ENCODE measurements at places on chromosomes 7 and 10.

GRCh38 chr10:26741368-26741767 is 43.9 kb downstream of the PDSS1 start:
- no peak for DNase-seq

GRCh38 chr7:149471289-149471953 is 10.6 kb upstream of the ZNF777 start:
- no peak for DNase-seq

DNA sequence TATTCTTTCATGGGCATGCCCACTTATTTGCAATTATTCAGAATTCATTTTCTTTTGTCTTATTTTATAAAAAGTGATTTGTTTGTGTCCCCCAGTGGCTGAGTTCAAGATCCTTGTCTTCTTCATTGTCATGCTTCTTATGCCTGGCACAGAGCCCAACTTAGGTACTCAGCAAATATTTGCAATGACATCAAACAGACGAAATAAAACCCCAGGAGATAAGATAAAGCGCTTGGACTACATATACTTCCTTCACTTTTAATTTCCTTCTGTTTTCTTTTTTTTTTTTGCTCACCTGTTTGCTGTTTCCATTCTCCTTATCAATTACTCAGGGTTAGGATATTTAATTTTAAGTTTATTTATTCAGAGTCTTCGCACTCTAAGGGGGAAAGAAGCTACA is 225.0 kb downstream of the SDHAF3 start:
- DNase-seq: no peak

DNA sequence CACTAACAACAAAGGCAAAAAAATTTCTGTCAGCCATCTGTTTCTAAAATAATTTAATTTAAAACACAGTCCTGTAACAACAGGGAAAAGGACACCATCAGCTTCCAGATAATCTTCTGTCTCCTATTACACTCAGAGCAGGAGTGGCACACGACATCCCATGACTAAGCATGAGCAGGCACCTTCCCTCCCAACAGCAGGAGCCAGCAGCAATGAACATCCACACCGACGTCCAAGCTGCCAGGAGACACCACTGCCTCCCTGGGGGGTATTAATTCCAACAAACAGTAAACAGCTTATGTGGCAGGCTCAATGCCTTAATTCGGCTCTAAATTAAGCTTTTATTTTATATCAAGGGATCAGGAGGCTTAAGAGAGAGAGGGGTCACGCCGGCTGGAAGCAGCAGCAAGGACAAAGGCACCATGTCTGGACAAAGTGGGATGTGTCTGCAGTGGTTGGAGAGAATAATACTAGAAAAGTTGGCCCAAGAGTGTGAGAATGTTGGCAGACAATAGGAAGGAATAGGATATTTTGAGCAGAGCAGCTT is 45.7 kb downstream of the KIAA1549 start:
- DNase-seq: no peak

DNA sequence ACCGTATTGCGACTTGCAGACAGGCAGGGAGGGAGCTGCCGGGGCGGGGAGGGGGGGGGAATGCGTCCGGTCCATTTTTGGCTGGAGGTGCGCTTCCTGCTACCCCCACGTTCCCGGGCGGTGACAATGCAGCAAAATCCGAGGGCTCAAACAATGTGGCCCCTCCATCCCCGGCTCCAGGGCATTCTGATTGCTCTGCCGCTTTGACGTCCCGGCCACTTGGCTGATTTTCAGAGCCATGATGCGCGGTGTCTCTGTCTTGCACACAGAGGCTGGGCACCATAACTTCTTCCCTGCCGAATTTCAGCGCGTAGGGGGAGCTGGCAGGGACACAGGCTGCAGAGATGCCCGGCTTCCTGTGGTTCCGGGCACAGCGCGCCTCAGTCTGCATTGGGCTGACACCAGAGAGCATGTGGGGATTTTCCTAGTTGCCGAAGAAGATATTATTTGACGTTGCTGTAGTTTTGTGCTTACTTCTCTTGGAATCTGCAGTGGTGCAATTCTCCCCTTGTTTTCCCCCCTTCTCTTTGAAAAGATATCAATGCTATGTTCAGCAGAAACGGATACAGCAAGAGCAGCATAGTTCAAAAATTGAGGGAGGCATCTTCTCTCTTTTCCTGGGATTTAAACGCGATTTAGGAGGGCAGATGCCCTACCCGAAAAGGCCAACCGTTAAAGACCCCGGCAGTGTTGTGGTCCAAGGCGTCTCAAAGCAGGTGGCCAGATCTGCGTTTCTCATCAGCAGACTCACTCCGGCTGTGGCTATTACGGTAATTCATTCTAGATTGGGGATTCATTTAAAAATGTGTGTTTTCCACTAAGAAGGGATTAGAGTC is 1.4 kb downstream of the HECW1 start:
- DNase-seq: no peak

- no peak for DNase-seq
Observed at GRCh38 chr7:104113788-104114187, 94.0 kb downstream of the ORC5 start.

- no peak for DNase-seq
Observed at GRCh38 chr7:38168890-38169570, 9.0 kb upstream of the STARD3NL start.

- DNase-seq: no peak
Observed at GRCh38 chr10:15943426-15943825, 83.1 kb upstream of the MINDY3 start.

- no peak for DNase-seq
Observed at GRCh38 chr10:5023177-5023805, 19.6 kb upstream of the AKR1C2 start.

DNA sequence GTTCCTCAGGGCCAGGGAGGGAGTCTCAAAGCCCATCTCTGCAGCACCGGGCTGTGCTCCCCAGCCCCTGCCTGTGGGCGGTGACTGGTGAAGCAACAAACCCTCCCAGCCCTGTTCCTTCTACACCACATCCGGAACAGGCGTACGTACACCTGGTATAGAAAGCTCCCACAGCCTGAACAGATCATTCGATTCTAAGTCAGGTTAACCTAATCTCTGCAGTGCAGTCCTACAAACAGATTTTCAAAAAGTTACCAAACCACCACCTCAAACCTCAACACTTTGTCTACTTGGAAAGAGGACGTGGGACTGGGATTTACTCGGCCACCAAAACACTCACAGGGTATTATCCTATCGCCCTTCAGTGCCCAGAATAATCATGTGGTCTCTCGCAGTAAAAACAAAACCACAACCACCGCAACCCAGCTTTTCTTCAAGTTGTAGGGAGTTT is 238.4 kb downstream of the DIP2C start:
- peak; percentile 75 for DNase-seq

DNA sequence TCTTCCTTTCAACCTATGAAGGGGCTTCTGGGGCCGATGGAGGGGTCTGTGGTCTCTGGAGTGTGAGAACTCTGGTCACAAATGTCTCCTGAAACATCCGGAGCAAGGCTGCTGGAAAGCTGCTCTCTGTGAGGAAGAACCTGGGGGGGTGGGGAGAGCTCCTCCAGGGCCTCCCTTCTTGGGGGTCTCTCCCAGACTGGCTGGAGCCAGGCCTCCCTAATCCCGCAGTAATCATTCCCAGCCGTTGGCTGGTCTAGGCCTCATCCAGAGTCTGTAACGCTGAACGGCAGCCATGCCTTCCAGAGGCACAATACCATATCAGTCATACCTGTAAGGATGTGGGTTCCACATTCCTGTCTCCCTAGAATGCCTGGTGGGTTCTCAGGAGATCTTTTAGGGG is 4.4 kb upstream of the LZTS2 start:
- DNase-seq: no peak

DNA sequence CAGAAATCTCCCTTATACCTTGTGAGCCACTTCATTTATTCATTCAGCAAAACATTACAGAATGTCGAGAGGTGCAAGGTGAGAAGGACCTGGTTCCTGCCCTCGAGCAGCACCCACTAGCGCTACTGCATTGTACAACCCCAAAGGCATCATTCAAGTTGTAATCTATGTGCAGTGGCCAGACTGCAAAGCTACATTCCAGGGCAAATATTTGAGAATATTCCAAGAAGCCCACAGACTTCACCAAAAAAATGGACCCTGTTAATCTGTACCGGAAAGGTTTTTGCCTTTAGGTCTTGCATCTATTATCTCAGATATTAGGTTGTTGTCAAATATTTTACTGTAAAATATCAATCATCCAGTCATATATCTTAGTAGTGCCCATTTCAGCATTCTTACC is 295.4 kb upstream of the FZD1 start:
- no peak for DNase-seq

DNA sequence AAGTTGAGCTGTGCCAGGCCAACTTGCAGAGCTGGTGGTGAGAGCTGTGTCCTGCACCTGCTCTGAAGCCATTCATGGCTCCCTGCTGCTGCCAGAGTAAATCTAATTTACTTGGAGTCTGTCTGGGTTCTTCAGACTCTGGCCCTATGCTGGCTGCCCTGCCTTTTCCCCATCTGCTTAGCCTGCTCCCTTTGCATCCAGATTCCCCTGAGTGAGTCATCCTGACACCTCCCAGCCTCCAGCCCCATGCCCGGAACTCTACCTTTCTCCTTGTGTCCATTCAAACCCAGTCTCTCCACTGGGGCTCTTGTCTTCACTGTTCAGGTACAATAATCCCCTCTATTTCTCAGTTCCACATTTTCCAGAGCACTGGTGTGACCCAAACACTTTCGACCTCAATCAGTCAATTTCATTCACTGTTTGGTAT is 434.4 kb upstream of the ZMIZ1 start:
- no peak for DNase-seq

DNA sequence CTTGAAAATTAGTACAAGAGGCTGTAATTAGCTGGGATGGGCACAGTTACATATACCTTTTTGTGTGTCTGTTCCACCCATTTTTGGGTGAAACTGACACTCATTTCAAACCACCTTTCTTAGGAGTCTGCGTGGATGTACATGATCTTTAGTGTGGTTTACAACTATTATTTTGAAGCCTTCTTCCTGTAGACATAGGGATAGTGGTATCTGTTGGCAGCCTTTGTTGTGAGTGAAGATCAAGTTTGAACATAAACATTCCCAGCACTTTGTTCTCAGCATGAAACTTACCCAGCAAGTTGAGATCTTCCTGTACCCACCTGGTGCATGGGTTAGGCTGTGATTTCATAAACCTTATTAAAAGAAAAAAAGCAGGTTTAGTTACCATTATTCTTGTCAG is 2.0 kb downstream of the BAG3 start:
- no peak for DNase-seq

- no peak for DNase-seq
Observed at GRCh38 chr10:47214520-47214919, 85.5 kb upstream of the GDF10 start.

- no peak for DNase-seq
Observed at GRCh38 chr7:27071622-27072390, 24.0 kb downstream of the HOXA1 start.

- peak; percentile 54 for DNase-seq
Observed at GRCh38 chr10:85612378-85612775, 754.2 kb downstream of the GRID1 start.

DNA sequence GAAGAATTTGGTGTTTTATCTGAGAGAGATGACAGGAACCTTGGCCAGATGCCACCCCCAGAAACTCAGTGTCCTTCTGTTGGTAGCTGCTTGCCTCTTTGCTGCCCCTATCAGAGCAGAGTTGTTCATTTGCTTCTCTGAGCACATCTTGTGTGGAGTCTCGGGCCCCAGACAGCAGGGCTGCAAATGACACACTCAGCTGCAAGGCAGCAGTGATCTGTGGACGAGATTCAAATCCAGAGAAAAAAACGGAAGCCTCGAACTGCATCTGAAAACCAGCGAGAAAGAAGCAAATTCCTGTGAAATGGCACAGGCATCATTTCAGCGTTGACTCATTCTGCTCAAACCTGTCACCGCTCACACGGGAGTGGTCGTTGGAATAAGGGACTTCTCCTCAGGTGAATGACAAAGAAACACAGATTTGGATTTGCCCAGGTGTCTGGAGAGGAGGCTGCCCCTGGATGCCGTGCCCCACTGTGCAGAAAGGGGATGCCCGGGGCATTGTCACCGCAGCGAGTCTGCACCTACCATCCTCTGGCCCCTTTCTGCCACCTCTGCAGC is 144.7 kb downstream of the PFKFB3 start:
- no peak for DNase-seq

DNA sequence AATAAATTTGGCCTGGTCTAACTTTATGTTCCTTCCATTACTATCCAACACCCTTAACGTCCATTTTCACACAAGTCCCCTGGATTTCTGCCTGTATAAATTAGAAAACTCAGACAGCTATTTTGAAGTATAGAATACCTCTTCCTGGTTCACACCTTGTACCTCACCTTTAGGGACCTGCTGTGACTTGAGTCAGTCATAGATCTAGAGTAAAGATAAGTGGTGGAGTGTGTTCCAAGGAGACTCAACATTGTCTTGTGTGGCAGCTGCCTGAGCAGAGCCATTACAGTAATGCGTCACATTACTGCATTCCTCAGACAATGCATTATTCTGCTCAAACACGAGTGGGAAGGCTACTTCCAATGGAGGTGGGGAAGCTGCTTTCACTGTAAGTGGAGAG is 513.9 kb downstream of the ADRA2A start:
- DNase-seq: no peak

DNA sequence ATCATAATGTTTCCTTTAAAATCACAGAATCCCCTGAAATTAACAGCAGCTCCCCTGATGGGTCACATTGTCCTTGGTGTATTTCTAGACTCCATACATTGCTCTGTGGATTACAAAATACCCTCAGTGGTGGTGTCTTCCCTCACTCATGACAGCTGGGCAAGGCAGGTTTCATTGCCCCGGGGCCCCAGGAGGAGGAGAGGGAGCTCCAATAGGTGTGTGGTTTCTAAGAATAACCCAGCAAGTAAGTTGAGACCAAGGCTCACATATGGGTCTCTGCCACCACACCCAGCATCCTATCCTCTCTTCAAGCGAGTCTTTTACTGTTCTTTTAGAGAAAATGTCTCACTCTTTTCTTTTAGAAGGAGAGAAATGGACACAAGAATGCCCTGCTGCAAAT is 63.6 kb downstream of the PKD1L1 start:
- DNase-seq: no peak

- no peak for DNase-seq
Observed at GRCh38 chr7:91165846-91166230, 98.4 kb upstream of the FZD1 start.

DNA sequence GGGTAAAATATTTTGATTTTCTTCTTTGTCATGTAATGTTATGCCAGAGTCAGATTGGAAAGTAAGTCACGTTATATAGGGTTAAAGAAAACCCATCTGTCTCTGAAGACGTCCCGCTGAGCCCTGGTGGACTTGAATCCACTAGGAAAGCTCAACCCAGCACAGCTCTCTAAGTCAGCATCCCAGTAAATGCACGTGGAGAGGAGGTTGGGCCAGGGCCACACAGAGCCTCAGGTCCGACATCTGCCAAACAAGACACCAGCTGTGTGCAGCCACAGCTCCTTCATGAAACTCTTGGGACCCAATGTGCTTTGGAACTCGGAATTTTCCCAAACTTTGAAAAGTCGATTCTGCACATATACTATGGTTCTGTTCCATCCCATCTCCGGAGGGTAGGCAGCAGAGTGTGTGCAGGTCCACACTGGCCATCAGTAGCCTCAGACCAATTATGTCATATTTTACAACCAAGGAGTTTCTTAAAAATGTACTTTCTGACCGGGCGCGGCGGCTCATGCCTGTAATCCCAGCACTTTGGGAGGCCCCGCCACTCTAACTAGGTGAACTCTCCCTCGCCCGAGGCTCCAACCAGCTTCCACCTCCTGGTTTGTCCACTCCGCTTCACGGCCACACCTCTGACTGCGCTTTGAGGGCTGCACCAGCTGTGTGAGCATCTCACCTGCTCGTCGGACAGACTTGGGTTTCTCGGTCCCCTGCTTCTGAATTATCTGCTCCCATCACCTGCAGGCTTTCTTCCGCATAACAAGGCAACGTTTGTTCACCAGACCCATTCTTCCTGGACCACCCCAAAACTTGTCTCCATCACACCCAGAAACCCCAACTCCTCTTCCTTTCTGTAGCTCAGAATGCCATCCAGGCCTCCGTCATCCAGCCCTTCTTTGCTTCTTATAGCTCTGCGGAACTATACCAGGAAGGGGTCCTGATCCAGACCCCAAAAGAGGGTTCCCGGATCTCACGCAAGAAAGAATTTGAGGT is 29.7 kb upstream of the DNAJB6 start:
- no peak for DNase-seq

All from thymus (tissue), 14 donors.